Sciatic nerve (tissue), 2 donors: ENCODE measurements at places on chromosomes 6 and 20.

GRCh38 chr20:25622450-25623224, 1.2 kb downstream of the NANP start:
- no peak for DNase-seq

GRCh38 chr6:45187836-45188235, 140.3 kb upstream of the RUNX2 start:
- no peak for DNase-seq

GRCh38 chr6:34468378-34468892, 2.6 kb downstream of the PACSIN1 start:
- no peak for DNase-seq

- DNase-seq = no peak
Observed at GRCh38 chr20:49104365-49104648, 58.2 kb downstream of the CSE1L start.

DNA sequence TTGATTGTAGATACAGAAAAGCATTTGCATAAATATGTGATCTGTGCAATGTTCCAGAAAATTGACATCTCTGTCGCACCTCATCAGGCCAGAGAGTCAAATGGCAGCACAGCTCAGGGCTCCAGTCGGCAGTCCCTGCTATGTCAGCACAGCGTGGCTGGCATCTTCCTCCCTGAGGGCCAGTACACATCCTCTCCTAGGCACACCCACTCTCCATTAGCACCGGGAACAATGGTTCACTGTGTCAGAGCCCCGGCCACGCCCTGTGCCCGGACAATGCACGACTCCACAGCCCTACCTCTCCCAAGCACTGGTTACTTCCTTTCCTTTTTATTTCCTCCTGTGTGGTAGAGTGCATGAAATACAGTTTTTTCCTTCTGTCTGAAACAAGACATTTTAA, 114.9 kb downstream of the FOXC1 start:
- no peak for DNase-seq

DNA sequence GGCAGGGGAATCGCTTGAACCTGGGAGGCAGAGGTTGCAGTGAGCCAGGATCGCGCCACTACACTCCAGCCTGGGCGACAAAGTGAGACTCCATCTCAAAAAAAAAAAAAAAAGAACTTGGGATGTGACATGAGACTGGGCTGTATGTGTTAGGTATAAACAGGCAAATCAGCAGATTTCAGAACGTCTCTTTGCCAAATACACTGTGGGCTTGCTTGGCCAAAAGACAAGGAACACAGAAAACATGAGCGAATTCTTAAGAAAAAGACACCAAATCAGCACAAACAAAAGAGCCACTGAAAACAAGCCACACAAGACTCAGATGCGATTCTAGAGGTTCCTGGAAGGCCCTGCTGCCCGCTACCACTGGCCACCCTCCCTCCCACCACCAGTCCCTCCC, 12.5 kb downstream of the ETV7 start:
- DNase-seq = no peak

- no peak for DNase-seq
Observed at GRCh38 chr6:93799226-93799625, 379.9 kb upstream of the EPHA7 start.

DNA sequence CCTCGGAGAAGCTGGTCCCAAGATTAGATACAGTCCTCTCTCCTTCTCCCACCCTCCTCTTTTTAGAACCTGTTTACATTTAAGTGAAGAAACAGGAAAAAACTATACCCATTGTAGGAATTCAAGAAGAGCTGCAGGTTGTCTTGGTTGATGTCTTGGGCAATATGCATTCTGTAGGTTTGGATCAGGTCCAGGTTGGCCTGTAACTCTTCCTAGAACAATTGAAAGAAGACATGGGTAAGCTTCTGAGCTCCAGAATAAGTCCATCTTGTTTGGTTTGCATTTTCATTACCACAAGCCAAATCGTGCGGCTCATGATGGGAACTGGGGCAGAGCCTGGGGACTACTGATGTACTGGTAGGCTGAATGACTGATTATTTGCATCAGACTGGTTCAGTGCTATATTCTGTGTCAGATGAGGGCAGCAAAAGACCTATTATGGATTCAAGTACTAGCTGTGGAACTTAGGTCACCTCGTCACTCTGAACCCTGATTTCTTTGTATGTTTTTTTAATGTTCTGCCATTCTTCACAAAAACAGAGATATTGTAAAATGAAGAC, 20.3 kb upstream of the SLA2 start:
- DNase-seq = no peak

GRCh38 chr20:54535033-54535432, 59.6 kb downstream of the DOK5 start:
- no peak for DNase-seq

DNA sequence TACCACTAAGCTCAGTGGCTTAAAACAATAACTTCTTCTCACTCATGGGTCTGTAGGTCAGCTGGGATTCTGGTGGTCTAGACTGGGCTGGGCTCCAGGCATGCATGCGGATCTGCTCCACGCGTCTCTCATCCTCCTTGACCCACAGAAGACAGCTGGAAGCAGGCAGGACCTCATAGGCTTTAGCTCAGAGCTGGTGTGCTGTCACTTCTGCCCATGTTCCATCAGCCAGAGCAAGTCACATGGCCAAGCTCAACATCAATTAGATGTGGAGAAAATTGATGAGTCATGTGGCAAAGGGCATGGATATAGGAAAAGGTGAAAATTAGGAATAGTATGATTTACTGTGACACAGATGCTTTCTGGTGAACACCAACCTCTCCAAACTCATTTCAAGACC, 57.4 kb upstream of the PSMF1 start:
- DNase-seq = no peak

GRCh38 chr6:1525364-1526038, 84.2 kb upstream of the FOXC1 start:
- no peak for DNase-seq

GRCh38 chr6:25637960-25638434, 14.0 kb upstream of the SCGN start:
- no peak for DNase-seq

GRCh38 chr6:38782616-38783015, 67.5 kb downstream of the DNAH8 start:
- DNase-seq = no peak

DNA sequence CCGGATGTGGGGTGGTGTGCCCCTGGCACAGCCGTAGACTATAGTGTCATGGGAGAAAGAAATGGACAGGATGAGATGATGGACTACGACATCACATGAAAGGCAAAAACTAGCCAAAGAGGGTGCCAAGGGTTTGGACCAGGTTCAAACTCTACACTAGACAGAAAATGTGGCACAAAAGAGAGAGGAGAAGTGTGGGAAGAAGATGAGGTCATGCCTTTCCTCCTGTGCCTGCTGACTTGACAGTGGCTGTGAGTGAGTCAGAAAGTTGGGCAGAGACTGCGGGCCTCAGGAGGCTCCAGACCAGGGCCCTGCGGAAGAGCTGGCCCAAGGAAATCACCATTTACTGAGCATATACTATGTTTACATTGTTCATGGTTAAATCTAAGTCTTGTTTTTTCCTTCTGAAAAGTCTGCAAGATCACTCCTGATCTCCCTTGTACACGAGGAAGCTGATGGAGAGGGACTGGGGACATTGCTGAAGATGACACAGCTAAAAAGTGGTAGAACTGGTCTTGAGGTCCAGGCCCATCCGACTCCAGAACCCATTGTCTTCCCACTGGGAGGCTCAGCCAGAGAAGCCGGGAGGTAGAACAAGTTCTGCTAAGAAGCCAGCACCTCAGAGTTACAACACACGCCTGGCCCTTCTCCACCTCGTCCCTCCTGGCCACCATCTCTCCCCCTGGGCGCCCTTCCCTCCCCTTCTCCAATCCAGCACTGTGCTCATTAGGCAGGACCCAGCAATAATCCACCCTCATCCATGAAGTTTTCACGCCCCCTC, 35.6 kb downstream of the CNKSR3 start:
- DNase-seq = no peak

- DNase-seq = no peak
Observed at GRCh38 chr6:153989989-153990388, 49.1 kb upstream of the OPRM1 start.

GRCh38 chr6:39785281-39785680, 6.9 kb upstream of the DAAM2 start:
- no peak for DNase-seq

- DNase-seq = no peak
Observed at GRCh38 chr6:95518630-95519227, 58.6 kb upstream of the MANEA start.
